Activated CD8-positive, alpha-beta memory T cell treated with anti-CD3 and anti-CD28 coated beads for 48 hours (primary cell): ENCODE measurements at places on chromosomes 3 and 15.

- DNase-seq, result no peak
Observed at GRCh38 chr3:184620475-184621119, 59.0 kb downstream of the EPHB3 start.

GRCh38 chr3:62577153-62577552 lies 203.8 kb upstream of the FEZF2 start:
- no peak for DNase-seq

- DNase-seq, result no peak
Observed at GRCh38 chr15:25504307-25504706, 65.5 kb upstream of the UBE3A start.

GRCh38 chr3:27160779-27161287 lies 208.3 kb downstream of the NEK10 start:
- DNase-seq, result no peak

- no peak for DNase-seq
Observed at GRCh38 chr3:128182656-128183055, 29.4 kb downstream of the EEFSEC start.

DNA sequence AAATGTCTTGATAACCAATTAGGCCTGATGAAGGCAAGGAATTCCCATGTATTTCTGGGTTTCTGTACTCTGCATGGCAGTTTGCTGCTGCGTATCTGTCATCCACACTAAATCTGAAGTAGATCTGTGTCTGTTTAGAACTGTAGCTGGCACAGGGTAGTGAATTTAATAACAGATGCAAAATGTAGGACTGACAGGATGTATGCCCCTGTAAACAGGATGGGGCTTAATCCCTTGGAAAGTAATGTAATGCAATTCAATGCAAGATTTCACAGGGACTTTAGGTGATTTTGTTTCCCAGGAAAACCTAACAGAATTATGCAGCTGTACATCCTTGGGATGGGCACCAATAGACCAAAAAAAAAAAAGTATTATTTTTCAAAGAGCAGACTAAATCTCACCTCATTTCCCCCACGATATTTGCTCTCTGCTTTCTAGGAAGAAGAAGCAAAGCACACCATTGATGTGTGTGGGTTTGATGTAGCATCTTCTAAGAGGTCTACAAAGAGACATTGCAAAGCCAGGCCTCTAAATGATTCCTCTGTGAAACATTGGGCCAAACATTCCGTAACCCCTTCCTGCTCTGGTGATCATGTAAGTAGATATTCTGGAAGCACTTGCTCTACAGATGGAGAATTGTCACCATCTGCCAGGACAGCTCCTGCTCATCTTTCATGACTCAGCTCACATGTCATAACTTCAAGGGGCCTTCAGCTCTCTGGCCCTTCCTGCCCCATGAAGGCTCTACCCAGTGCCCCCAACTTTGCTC lies 464.3 kb upstream of the RGMA start:
- no peak for DNase-seq
